ENCODE measurements at places on chromosomes 4 and X.
A peak's percentile ranks its signal among the peaks of the same experiment; 100 is the strongest.

GRCh38 chr4:27973056-27973455 is 1112.4 kb downstream of the STIM2 start:
- no peak for DNase-seq

DNA sequence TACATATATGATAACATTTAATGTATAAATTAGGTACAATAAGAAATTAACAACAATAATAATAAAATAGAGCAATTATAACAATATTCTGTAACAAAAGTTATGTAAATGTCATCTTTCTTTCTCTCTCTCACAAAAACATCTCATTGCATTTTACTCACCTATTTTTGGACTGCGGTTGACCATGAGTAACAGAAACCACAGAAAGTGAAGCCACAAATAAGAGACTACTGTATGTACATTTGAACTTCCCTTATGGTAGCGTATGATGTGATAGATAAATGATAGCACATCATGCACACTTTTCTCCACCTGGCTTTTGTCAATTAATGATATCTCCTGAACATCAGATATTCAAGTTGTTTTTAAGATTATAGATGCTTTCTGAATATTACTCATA is 80.5 kb downstream of the HNRNPD start:
- DNase-seq, result no peak

- no peak for DNase-seq
Measured at GRCh38 chr4:15245006-15245530, 182.8 kb upstream of the C1QTNF7 start.

DNA sequence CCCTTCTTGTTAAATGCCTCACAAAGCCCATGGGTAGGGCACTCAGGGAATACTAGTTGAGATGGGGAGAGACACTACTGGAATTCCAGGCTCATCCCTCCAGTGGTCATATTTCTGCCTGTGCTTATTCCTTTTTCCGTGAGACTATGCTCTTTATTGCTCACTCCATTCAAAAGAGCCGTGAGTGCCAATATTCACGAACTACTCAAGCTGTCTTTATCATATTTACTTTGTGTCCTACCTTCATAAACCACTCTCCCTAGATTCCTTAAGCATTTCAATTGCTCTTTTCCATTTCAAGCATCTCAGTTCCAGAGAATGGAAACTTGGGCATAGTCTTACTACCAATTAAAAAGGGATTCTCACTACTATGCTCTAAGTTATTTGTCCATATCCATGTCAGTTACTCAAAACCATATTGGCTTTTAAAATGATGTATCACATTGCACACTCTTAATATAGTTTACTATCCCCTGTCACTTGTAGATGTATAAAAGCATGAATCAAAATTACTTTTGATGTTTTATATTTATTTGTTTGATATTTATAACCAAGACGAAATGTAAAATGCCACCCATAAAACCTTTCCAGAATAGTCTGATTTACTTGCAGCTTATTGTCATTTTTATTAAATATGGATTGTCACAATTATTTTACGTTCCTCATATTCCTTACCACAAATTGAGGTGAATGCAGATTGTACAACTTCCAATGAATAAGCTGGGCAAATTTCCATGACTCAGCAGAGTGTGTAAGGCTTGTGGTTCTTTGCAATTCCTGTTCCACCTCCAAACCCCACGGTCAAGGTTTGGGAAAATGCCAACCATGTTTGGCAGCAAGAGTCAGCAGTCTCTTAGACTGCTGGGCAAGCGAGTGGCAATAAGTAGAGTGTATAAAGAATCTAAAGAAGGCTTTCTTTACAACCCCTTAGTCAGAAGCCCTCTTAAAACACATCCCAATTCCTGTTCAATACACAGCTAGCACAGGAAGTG is 24.4 kb downstream of the ENOX2 start:
- peak; percentile 75 for DNase-seq

DNA sequence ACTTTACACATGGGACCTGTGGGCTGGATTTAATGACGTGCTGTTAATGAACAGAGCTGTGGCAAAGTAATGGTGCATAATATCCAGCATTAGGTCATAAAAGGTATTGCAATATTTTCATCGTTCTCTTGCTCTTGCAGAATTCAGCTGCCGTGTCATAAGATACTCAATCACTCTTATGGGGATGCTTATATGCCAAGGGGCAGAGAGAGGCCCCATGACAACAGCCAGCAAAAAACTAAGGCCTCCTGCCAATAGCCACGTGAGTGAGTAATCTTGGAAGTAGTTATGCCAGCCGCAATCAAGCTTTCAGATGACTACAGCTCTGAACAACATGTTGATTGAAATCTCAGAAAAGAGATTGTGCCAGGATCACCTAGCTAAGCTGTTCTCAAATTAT is 616.9 kb downstream of the FSTL5 start:
- no peak for DNase-seq

DNA sequence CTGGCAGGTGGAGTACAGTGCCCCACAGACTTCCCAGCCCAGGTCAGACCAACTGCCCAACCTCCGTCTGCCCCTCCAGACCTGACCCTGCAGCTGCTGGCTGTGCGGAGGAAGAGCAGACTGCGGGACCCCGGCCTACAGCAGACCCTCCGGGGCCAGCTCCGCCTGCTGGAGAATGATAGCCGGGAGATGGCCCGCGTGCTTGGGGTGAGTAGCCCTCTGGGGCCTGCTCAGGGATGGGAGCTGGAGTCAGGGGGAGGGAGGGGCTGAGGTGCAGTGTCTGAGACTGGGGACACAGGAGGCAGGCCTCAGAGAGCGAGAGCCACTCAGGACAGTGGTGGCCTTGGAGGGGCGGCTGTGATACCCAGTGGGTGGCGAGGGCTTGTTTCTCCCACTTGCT is 13.5 kb downstream of the SH3TC1 start:
- DNase-seq, result no peak

- no peak for DNase-seq
Measured at GRCh38 chr4:1471443-1472147, 65.4 kb upstream of the NKX1-1 start.

GRCh38 chr4:174794543-174795094 is 34.4 kb downstream of the GLRA3 start:
- DNase-seq, result no peak
